M059J (cell line): ENCODE measurements at places on chromosomes 7 and 10.

GRCh38 chr10:23379686-23380085 is 35.1 kb upstream of the C10orf67 start:
- DNase-seq = no peak

- no peak for DNase-seq
These were observed 17.3 kb downstream of the KIFBP start for GRCh38 chr10:69005704-69006485.

DNA sequence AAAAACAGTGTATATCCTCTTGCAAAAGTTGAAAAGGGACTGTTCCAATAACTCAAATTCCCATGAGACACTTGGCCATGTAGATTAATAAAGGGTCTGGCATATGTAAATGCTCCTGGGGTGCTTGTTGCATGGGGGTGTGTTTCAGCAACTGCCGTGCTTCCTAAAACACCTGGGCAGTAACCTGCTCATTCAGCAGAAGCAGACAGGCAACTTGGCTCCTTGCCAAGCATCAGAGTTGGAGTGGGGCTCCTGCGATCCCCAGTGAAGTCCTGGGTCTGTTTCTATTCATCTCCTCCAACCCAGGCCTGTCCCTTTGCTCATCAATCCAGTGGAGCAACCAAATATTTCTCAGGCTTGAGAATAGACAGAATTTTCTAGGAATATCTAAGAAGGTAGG is 42.2 kb upstream of the ADAM12 start:
- DNase-seq = no peak

DNA sequence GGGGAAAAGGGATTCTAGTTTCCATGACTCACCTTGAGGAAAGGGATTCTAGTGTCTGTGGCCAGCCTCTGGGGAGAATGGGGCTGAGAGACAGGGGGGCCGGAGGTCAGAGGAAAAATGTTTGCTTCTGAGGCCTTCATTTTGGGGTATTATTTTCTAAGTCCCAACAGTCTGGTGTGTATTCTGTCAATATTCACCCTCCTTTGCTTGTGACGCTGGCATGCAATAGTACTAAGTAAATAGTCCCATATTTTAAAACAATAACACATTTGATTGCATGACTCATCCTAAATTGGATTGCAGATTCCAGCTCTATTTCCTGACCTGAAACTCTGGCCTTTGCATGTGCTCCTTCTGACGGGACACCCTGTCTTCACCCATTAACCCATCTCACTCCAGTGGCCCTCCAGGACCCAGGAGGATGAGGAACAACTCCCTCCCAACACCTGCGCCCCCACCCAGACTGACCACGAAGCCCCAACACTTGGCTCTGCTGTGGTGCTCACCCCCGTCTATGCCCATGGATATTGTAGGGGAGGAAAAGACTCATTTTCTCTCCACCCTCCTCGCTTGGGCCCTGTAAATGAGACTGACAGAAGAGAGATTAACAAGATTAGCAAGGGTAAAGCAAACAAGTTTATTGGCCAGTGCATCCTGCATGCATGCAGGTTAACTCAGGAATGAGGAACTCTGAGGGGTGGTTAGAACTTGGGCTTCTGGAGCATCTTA is 495.6 kb upstream of the KLF6 start:
- DNase-seq = peak; percentile 62

GRCh38 chr10:44723619-44724325 is 187.4 kb upstream of the TMEM72 start:
- peak; percentile 98 for DNase-seq

- DNase-seq = no peak
These were observed 55.3 kb upstream of the ZRANB1 start for GRCh38 chr10:124886610-124887009.
